Vagina (tissue), 2 donors: ENCODE measurements at places on chromosomes 6 and 20.

DNA sequence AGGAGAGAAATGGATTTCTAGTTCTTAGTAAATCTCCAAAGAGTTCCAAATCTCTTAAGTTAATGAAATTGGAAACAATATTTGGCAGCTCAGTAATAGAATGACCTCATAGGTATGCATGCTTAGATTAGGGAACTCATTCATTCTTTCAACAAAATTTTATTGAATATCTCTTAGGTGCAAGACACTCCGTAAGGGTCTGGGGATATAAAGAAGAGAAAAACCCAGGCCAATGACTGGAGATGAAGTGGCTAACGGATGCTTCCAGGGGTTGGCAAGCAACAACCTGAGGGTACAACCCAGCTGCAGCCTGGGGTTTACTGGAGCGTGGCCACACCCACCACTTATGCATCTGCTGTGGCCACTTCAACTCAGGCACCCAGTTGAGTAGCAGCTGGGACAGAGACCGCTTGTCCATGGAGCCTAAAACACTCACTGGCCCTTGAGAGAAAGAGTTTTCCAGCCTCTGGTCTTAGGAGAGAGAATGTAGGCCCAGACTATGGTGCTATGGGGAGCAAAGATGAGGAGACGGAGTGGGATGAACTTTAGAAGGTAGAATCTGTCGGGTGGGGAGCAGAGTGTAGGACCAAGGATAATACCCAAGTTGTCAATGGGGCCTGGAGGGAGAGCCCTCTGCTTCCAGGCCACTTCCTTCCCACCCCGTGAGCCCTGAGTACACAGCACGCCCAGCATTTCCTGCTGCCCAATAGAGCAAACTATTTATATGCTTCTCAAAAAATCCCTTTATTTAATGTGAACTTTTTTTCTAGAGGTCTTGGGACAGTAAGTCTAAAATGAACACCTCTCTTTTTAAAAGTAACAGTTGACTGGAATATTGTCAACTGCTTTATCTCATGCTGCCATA, 46.8 kb upstream of the PXDC1 start:
- peaks cover 13% of the 10 kb centered on the region for H3K4me1 ChIP-seq
- no peaks in the 10 kb centered on the region for H3K36me3 ChIP-seq
- no peaks in the 10 kb centered on the region for H3K27me3 ChIP-seq
- no peak overlapping the region for H3K4me3 ChIP-seq
- DNase-seq: no peak
- H3K27ac ChIP-seq: no peak overlapping the region

DNA sequence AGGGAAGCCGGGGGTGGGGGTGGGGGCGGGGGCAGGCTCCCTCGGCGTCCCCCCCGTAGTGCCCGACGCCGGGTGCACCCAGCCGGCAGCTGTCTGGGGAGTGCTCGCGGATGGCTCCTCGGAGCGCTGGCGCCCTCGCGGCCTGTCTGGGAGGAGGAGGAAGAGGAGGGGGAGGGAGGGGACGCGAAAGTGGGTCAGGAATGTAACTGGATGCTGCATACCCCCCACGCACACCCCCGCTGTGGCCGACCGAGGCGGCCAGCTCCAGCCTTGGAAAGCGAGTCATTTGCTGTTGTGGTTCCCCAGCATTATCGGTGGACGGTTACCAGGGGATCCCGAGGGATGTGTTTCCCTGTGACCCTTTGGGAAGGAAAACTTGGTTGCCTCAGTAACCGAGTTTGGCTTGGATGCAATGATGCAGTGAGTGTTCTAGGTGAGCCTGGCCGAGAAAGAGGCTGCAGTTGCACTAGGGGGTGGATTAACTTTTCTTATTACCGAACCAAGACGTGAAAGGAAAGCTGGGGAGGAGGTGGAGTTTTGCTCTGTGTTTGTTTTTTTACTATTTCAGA, 55.2 kb upstream of the RREB1 start:
- peaks cover 19% of the 10 kb centered on the region for H3K4me1 ChIP-seq
- H3K27ac ChIP-seq: peak overlapping the region; percentile 77
- peak overlapping the region; percentile 65 for H3K4me3 ChIP-seq
- H3K27me3 ChIP-seq: no peaks in the 10 kb centered on the region
- no peaks in the 10 kb centered on the region for H3K36me3 ChIP-seq

DNA sequence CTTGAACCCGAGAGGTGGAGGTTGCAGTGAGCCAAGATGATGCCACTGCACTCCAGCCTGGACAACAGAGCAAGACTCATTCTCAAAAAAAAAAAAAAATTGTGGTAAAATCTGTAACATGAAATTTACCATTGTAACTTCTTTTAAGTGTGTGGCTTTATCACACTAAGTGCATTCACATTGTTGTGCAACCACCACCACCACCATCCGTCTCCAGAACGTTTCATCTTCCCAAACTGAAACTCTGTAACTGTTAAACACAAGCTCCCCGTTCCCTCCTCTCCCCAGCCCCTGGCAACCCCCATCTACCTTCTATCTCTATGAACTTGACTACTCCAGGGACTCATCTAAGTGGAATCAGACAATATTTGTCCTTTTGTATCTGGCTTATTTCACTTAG, 29.7 kb downstream of the PDRG1 start:
- H3K4me1 ChIP-seq: no peaks in the 10 kb centered on the region
- H3K4me3 ChIP-seq: no peak overlapping the region
- H3K27ac ChIP-seq: no peak overlapping the region
- H3K36me3 ChIP-seq: no peaks in the 10 kb centered on the region
- no peak for DNase-seq
- no peaks in the 10 kb centered on the region for H3K27me3 ChIP-seq

DNA sequence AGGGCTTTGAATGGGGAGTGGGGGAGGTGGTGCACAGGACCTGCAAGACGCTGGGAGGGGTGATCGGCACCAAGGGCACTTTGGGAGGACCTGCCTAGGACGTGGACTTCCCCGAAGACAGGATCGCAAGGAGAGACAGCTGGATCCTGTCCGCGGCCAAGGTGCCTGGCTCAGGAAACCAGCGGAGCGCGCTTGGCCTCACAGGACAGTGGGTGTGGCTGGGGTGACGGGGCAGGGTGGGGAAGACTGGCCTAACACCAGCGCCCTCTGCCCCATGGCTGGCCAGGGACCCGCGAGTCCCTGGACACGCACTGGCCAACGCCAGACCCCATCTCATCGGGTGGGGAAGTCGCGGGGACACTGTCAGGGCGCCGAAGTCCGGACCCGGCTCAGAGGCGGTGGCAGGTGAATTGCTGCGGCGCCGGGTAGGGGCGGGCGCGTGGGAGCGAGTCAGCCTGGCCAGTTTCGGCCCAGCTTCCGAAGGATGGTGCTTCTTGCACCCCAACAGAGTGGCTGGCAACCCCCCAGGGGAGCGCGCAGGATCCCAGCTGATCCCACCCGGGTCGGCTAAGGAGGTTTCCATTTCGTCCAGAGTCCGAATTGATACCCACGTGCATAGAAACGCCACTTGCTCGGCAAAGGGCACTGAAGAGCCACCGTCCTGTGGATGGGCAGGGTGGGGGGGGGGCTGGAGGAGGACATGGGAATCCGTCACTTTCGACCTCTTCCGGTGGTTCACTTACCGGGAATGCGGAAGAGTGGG, 785 bp upstream of the THBD start:
- no peaks in the 10 kb centered on the region for H3K27me3 ChIP-seq
- no peak for DNase-seq
- H3K4me3 ChIP-seq: peak overlapping the region; percentile 48

DNA sequence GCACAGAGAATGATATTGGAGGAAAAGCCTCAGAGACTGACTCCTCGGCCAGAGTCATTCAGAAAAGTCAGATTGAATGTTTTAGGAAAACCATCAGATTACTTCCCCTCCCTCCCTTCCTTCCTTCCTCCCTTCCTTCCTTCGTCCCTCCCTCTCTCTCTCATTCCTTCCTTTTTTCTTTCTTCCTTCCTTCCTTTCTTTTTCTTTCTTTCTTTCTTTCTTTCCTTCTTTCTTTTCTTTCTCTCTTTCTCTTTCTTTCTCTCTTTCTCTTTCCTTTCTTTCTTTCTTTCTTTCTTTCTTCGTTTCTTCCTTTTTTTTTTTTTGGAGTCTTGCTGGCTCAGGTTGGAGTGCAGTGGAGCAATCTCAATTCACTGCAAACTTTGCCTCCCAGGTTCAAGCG, 7.4 kb downstream of the OCSTAMP start:
- no peak overlapping the region for H3K4me3 ChIP-seq
- no peaks in the 10 kb centered on the region for H3K27me3 ChIP-seq
- no peak overlapping the region for H3K27ac ChIP-seq

- peaks cover 7% of the 10 kb centered on the region for H3K4me1 ChIP-seq
- DNase-seq: no peak
- H3K27ac ChIP-seq: no peak overlapping the region
- no peak overlapping the region for H3K4me3 ChIP-seq
- no peaks in the 10 kb centered on the region for H3K27me3 ChIP-seq
- no peaks in the 10 kb centered on the region for H3K36me3 ChIP-seq
Observed at GRCh38 chr20:53841741-53842140, 228.7 kb downstream of the BCAS1 start.

GRCh38 chr6:124099520-124099919, 295.9 kb downstream of the NKAIN2 start:
- no peak overlapping the region for H3K27ac ChIP-seq
- no peaks in the 10 kb centered on the region for H3K27me3 ChIP-seq
- DNase-seq: no peak
- H3K36me3 ChIP-seq: no peaks in the 10 kb centered on the region
- no peaks in the 10 kb centered on the region for H3K4me1 ChIP-seq
- H3K4me3 ChIP-seq: no peak overlapping the region

- no peak overlapping the region for H3K27ac ChIP-seq
- H3K27me3 ChIP-seq: no peaks in the 10 kb centered on the region
- H3K4me1 ChIP-seq: peaks cover 2% of the 10 kb centered on the region
- H3K4me3 ChIP-seq: peak overlapping the region; percentile 13
Observed at GRCh38 chr20:63567386-63568169, 6.5 kb downstream of the HELZ2 start.

GRCh38 chr6:39347906-39348585, 25.5 kb upstream of the KCNK16 start:
- H3K4me1 ChIP-seq: no peaks in the 10 kb centered on the region
- H3K27ac ChIP-seq: no peak overlapping the region

GRCh38 chr6:24251339-24251738, 106.5 kb downstream of the DCDC2 start:
- no peak overlapping the region for H3K4me3 ChIP-seq
- no peak for DNase-seq
- no peaks in the 10 kb centered on the region for H3K4me1 ChIP-seq
- no peaks in the 10 kb centered on the region for H3K36me3 ChIP-seq
- H3K27me3 ChIP-seq: no peaks in the 10 kb centered on the region

GRCh38 chr20:4109307-4109940, 94.1 kb upstream of the RNF24 start:
- peaks cover 12% of the 10 kb centered on the region for H3K4me1 ChIP-seq
- H3K27me3 ChIP-seq: no peaks in the 10 kb centered on the region
- no peak for DNase-seq
- H3K4me3 ChIP-seq: no peak overlapping the region

- H3K27ac ChIP-seq: no peak overlapping the region
- H3K4me3 ChIP-seq: no peak overlapping the region
- H3K36me3 ChIP-seq: no peaks in the 10 kb centered on the region
- no peak for DNase-seq
Observed at GRCh38 chr6:30042476-30042875, 18.6 kb upstream of the POLR1H start.

DNA sequence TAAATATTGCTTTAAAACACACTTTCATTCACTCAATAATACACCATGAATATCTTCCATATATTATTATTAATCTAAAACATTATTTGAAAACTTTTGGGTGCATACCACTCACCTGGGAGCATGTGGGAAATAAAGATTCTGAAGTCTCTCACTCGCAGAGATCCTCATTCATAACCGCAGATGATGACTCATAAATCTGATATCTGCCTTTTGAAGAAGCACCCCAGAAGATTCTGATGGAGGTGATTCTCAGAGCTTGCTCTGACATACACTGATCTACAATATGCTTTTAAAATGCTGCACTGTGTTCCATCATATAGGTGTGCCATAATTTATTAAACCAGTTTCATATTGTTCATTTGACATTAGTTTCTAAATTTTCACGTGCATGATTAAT, 135.0 kb upstream of the SGK1 start:
- peaks cover 4% of the 10 kb centered on the region for H3K4me1 ChIP-seq
- H3K4me3 ChIP-seq: no peak overlapping the region
- no peaks in the 10 kb centered on the region for H3K27me3 ChIP-seq

DNA sequence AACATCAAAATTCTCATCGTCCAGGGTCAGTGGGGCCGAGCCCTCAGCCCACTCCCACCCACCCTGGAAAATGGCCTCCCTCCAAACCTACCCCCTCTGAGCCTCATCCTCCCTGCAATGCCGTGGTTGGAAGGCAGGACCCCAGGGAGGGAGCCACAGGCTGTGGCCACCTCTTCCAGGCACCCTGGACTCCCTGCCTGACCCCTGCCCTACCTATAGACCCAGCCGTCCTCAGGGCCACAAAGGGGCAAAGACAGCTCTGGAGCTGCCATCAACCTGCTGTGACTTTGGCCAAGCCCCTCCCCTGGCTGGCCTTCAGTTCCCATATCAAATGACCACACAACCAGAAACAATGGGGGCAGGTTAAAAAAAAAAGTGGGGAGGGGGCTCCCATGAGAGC, 2.3 kb upstream of the UCKL1 start:
- DNase-seq: no peak
- H3K27ac ChIP-seq: no peak overlapping the region
- H3K4me1 ChIP-seq: peaks cover 39% of the 10 kb centered on the region
- H3K36me3 ChIP-seq: no peaks in the 10 kb centered on the region
- H3K27me3 ChIP-seq: no peaks in the 10 kb centered on the region

DNA sequence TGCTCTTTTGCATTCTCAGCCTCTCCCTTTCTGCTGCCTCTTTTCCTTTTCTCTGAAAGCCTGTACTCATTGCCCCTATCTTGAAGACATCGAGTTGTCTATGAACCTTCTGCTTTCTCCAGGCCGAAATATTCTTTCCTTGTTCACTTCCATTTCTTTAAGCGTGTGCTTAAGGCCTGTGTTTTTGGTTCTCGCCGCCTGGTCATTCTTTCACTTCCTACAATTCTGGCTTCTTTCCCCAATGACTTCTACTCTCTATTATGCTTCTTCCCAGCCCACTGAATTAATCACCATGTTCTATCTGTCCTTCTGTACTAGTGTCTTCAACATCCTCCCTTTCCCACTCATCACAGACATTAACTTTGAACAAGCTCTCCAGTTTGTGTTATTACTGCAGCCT, 69.6 kb downstream of the C6orf52 start:
- H3K36me3 ChIP-seq: no peaks in the 10 kb centered on the region
- no peaks in the 10 kb centered on the region for H3K4me1 ChIP-seq
- H3K27me3 ChIP-seq: no peaks in the 10 kb centered on the region
- no peak for DNase-seq

DNA sequence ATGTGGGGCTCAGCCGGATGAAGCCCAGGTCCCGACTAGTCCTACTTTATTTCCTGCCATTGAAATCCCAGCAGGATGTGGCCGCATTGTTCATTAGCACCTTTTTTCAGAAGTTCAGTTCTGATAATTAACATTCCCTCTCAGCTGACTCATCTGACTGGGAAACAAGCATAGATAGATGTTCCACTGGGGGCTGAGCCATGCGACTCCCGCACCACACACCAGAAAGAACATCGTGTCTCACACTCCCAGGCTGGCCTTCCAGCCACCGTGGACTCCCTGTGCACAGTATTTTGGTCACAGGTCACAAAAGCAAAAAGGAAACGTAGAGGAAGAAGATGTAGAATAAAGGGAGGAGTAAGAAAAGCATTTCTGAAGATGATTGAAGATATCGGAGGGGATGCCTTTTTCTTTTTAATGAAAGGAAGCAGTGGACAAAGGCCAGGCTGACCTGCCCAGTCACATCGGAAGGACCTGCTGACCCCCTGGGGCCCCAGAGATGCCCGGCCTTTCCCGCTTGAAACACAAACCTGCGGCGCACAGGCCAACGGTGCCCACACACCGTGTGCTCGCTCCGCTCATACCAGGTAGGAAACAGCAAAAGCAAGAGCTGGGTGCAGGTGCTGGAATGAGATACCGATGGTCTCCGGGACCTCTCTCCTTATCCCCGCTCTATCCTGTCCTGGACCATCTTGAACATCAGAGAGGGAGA, 11.8 kb downstream of the RPS6KA2 start:
- peaks cover 26% of the 10 kb centered on the region for H3K4me1 ChIP-seq
- H3K36me3 ChIP-seq: no peaks in the 10 kb centered on the region
- H3K27ac ChIP-seq: no peak overlapping the region
- H3K4me3 ChIP-seq: no peak overlapping the region
- no peaks in the 10 kb centered on the region for H3K27me3 ChIP-seq
